ENCODE measurements at places on chromosomes 1 and 21.

DNA sequence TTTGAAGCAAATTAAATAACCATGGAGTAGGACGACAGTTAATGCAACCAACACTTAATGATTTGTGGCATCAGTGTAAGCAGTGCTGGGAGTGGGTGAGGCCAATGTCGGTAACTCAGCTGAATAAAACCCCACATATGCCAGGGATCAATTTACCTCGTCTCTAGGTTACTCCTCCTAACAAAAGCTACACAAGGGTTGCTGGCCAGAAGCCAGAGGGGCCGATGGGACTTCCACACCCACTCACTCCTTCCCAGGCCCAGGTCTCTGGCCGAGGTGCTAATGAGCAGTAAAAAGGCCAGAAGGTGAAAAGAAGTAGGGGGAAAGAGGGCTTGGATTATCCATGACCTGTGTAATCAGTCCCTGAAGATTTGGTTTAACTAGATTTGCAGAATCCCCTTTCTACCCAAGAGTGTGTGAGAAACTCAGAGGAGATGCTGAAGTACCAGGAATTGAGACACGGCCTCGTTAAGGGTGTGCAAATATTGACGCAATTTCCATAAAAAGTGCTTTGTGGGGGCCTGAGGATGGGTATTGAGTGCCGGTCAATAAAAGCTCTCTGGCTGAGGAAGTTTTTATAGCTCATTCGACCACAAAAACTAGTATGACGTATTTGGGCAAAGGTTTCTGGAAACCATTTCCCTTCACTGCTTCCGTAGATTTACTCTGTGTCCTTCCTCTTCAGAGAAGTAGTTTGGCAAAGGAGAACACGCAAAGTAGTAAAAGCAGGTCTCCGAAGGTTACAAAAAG, 145.5 kb downstream of the TBX15 start:
- no peak for DNase-seq

GRCh38 chr1:230163205-230163604, 96.2 kb downstream of the GALNT2 start:
- DNase-seq = no peak

DNA sequence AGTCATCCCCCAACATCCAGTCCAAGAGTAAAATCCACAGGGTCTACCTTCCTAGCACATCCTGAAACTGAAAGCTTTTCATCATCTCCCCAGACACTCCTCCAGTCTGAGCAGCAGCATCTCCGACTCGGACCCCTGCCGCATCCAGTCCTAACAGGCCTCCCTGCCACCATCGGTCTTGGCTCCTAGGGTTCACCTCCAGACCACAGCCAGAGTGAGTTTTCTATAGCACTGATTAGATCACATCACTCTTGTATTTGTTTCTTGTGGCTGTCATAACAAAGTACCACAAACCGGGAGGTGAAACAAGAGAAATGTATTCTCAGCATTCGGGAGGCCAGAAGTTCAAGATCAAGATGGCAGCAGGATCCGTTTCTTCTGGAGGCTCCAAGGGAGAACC, 187.8 kb downstream of the TOMM20 start:
- DNase-seq = no peak

DNA sequence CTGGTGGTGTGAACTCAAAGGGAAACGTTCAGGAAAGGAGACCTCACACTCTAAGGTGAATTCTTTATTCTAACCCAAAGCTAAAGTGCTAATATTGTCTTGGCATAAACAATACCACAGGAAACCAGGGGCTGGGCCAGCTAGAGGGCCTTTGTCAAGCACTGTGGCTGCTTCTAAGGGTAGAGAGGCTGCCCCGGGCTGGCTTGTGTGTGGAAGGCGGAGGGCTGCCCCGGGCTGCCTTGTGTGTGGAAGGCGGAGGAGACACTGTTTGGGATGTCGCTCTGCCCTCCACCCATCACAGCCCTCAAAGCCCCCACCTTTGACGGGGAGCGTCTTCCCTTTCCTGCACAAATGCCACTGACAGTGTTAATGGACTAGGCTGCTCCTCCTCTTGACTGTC, 216.8 kb downstream of the TOMM20 start:
- no peak for DNase-seq

DNA sequence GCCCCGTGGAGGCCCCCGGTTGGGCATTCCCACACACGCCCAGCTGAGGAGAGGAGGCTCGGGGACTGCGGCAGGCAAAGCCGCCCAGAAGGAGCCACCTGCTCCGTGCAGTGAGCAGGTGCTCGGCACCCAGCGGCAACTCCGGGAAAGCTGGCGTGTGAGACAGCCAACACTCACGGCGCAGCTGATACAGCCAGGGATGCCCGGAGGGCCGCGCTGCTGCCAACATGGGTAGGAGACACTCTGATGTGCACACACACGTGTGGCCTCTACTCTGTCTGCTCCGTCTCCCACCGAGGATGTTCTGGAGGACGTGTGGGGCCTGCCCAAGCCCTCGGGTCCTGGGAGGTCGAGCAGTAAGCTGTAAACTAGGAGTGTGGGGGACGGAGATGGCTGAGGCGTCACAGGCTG, 12.9 kb downstream of the MORN1 start:
- no peak for DNase-seq

GRCh38 chr1:64929221-64929620, 37.1 kb downstream of the JAK1 start:
- DNase-seq = no peak

- DNase-seq = no peak
These were observed 3.0 kb downstream of the TTC24 start for GRCh38 chr1:156582388-156583017.

DNA sequence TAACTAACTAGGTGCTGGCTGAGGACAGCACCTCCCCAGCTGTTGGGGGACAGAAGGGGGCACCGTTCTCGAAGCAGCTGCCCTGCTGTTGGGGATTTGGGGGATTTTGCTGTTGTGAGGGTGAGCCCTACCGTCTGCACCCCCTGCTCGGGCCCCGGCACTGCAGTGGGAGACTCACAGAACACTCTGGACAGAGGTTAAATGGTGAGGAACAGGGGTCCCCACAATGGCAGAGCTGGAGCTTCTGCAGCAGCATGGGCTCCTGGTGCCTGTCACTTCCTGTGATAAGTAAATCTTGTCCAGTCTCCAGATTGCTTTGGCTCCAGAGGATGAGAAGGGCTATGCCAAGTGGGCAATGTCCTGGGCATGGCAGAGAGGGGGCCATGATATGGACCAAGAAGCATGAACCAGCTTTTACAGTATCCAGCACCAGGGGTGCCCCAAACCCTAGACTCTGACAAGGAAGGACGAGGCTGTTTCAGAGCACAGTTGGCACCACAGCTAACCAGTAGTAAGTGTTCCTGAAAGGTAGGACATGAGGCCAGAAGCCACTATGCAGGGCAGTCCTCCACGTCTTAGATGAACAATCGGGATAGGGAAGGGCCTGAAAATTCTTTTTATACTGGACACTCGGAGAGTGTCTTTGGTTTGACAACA, 365.1 kb upstream of the VAMP3 start:
- no peak for DNase-seq

DNA sequence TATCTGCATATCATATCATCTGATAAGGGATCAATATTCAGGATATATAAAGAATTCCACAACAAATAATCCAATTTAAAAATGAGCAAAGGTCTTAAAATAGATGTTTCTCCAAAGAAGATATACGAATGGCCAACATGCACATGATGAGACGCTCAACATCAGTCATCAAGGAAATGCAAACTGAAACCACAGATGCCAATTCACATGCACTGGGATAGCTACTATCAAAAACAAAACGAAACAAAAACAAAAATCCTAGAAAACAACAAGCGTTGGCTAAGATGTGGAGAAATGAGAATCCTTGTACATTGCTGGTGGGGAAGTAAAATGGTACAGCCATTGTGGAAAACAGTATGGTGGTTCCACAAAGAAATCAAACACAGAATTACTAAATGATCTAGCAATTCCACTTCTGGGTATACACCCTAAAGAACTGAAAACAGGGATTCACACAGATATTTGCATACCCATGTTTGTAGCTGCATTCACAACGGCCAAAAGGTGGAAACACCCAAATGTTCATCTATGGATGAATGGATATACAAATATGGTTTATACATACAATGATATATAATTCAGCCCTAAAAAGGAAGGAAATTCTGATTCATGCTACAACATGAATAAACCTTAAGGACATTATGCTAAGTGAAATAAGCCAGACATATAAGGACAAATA, 79.4 kb downstream of the PCSK9 start:
- no peak for DNase-seq

GRCh38 chr21:45060089-45060488, 14.3 kb upstream of the ADARB1 start:
- DNase-seq = no peak

DNA sequence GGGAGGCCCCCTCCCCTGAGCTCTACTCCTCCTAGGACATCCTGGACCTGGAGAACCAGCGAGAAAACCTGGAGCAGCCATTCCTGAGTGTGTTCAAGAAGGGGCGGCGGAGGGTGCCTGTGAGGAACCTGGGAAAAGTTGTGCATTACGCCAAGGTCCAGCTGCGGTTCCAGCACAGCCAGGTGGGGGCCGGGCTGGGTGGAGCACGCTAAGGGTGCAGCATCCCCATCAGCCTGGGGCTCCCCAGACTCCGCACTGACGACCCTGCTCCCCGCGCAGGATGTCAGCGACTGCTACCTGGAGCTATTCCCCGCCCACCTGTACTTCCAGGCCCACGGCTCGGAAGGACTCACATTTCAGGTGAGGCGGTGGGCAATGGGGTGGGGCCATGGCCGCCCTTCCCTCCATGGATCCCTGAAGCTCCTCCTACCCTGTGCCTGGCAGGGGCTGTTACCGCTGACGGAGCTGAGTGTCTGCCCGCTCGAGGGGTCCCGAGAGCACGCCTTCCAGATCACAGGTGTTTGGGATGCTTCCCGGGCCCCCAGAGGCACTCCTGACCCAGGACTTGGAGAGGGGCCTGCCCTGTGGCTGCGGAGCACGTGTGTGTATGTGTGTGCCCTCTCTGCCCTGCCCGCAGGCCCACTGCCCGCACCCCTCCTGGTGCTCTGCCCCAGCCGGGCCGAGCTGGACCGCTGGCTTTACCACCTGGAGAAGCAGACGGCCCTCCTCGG, 4.1 kb downstream of the PLEKHN1 start:
- no peak for DNase-seq

DNA sequence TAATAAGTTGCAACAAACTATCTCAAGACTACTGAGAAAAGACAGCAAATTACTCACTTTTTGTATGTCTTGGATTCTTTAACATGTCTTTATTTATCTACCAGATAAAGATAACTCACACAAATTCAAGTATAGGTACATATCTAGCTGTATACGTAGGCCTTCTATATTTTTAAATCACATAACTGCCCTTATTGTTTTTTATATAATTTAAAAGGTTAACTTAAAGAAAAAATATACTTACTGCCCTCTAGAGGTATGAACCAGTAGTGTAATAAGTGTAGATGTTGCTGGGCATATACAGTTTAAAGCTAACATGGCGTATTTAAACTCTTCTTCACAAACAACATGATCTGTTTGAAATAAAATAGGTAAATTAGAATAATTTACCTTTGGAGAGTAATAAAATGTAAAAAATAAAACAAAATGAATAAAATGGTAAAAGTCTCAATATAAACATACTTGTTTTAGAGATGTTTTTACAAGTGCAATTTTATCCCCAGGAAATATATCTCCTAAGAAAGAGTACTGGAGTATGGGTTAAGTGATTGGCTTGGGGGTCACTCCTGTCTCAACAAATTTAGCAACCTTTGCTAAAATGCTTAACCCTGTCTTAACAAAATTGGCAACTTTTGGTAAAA, 235.2 kb downstream of the KCNT2 start:
- no peak for DNase-seq

GRCh38 chr1:208534599-208534897, 290.4 kb upstream of the PLXNA2 start:
- no peak for DNase-seq

- DNase-seq = no peak
These were observed 39.6 kb downstream of the FCER1A start for GRCh38 chr1:159341736-159342135.

- no peak for DNase-seq
These were observed 1.3 kb upstream of the IFNAR2 start for GRCh38 chr21:33228455-33228854.

DNA sequence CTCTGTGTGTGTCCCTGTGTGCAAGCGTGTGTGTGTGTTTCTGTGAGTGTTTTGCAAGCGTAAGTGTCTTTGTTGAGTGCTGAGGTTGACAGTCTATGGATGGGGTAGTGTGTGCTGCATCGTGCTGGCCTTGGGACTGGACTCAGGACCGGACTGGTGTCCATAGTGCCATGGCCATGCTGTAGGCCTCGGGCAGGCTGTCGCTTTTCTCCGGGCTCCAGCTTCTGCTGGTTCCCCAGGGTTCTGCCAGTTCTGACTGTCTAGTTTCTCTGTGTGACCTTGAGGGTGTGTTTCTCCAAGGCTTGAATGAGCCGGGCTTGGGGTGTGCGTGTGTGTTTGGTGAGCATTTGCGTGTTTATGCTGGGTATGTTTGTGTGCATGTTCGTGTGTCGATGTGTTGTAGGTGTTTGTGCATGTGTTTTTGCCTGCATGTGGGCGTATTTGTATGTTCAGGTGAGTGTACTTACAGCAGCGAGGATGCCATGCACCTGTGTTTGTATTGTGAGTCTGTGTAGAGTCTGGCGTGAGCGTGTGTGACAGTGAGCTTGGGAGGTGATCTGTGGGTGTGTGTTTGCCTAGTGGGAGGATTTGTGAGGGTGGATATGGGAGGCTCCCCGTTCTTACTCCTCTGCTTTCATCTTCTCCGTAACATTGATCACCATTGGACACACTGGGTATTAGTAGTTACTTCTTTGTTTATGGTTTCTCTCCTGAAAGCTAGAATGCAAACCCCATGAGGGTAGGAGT, 51.7 kb upstream of the POU3F1 start:
- no peak for DNase-seq

DNA sequence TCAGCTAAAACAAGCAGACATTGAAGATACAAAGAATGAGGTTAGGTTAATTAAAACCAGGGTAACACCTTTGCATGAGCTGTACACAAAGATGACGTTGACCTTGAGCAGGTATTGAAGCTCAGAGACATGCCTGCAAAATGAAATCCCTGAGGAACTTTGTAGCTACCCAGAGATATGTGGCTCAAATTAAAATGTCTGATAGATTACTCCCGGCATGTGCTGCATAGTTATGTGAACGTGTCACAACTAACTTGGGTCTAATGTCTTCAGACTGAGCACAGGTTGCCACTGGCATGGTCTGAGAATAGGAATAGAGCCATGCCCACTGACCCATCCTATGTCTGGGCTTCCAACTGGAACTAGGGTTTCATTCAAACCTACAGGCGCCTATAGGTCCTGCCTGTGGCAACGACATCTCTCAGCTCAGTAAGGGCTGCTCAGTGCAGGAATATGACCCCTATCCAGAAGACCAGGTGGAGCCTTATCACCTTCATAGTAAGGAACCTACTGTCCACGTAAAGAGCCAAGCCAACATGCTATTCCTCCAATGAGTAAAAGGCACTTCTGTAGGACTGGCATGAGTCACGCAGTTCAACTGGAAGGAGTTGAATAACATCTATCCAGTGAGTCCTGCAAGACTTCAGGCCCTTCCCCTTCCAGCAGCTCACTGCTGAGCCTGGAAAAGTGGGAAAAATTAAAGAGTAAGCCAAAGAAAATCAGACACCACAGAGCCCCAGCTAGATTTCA, 60.7 kb downstream of the PRKAB2 start:
- no peak for DNase-seq

All from activated T-helper 9 cell treated with anti-CD3 and anti-CD28 coated beads, Interleukin-2, amount 50 U/mL, for 16 hours (primary cell).